Muscle of leg (tissue), 16 donors: ENCODE measurements at places on chromosomes 1 and 21. TPM values are rescaled to one million over a fixed set of nuclear protein-coding genes. Genes with fewer than 3 reads are reported as not detected.
A peak's percentile ranks its signal among the peaks of the same experiment; 100 is the strongest.

The KCNJ15 gene
- 0.24 TPM for polyA plus RNA-seq

DNA sequence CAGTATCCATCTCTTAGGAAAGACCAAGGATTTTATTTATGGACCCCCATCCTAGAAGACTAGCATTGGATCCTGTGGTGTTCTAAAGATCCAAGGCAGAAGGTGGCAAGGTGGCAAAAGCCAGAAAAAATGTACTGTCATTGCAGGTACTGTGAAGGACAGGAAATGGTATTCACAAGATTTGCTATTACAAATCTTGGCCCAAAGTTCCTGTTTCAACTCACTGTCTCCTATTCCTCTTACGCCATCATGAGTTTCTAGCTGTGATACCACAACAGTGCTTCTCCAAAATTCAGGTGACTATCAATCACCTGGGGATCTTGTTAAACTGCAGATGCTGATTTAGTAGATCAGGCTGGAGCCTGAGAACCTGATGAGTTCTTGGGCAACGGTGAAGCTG is 21.4 kb downstream of the ACP6 start:
- H3K4me3 ChIP-seq = no peak overlapping the region
- no peak overlapping the region for H3K27ac ChIP-seq
- no peaks in the 10 kb centered on the region for H3K4me1 ChIP-seq
- no peak for DNase-seq

- no peak overlapping the region for H3K27ac ChIP-seq
- H3K27me3 ChIP-seq = no peaks in the 10 kb centered on the region
- H3K36me3 ChIP-seq = peaks cover 4% of the 10 kb centered on the region
- no peak for DNase-seq
Measured at GRCh38 chr1:245085508-245086095, 69.2 kb upstream of the KIF26B start.

The JAM2 gene
- 50.7 TPM for polyA plus RNA-seq

The RPRD2 gene
- 24.7 TPM for polyA plus RNA-seq

DNA sequence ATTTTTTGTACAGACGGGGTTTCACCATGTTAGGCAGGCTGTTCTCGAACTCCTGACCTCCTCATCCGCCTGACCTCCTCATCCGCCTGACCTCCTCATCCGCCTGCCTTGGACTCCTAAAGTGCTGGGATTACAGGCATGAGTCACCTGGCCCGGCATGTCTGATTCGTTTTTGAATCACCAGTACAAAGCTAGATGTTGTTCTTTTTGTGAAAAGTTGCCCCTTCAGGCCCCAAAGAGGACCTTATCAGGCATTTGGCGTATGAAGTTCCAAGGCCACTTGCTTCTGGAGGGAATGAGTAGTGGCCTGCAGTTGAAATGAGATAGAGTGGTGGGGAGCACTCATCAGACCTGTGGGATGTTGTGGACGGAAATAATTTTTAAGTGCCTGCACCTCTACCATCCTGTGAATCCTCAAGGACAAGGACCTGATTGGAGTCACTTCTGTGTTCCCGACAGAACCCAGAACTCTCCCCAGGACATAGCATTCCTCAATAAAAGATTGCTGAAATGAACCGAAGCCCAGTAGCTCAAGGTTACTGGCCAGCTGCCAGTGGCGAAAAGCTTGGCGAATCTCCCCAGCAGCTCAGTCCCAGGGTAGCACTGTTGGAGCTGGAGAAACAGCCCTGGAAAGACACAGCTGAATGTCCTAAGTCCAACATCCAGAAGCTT is 50.1 kb downstream of the NDUFS5 start:
- H3K27ac ChIP-seq = no peak overlapping the region
- H3K36me3 ChIP-seq = no peaks in the 10 kb centered on the region
- H3K4me3 ChIP-seq = no peak overlapping the region
- peaks cover 13% of the 10 kb centered on the region for H3K4me1 ChIP-seq

- H3K27ac ChIP-seq = no peak overlapping the region
- peaks cover 90% of the 10 kb centered on the region for H3K27me3 ChIP-seq
- no peak for DNase-seq
- H3K4me1 ChIP-seq = peaks cover 12% of the 10 kb centered on the region
- H3K36me3 ChIP-seq = no peaks in the 10 kb centered on the region
- H3K4me3 ChIP-seq = no peak overlapping the region
Measured at GRCh38 chr1:1173061-1173792, 453 bp upstream of the TTLL10 start.

The ADGRB2 gene
- 21.2 TPM for polyA plus RNA-seq

DNA sequence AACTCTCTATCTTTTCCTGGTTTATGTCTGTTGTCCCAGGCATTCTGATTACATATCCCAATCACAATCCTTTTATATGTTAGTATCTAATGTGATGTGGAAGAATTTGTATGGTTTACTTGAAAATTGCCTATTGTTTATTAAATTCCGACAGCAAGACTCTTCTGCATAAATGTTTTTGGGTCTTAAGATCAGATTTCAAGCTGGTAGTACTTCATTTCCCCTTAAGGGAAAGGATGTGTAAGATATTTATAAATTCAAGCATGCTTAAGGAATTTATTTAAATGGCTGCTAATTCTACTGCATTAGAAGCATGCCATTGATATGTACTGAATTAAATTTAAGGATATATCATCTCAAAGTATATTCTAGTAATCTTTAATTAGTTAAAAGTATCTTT is 20.4 kb upstream of the GPR88 start:
- no peak for DNase-seq
- no peaks in the 10 kb centered on the region for H3K36me3 ChIP-seq
- no peak overlapping the region for H3K4me3 ChIP-seq
- H3K27ac ChIP-seq = no peak overlapping the region
- H3K27me3 ChIP-seq = no peaks in the 10 kb centered on the region
- no peaks in the 10 kb centered on the region for H3K4me1 ChIP-seq

- peak; percentile 13 for DNase-seq
- H3K4me1 ChIP-seq = peaks cover 54% of the 10 kb centered on the region
- H3K4me3 ChIP-seq = peak overlapping the region; percentile 73
- peaks cover 53% of the 10 kb centered on the region for H3K27me3 ChIP-seq
- H3K36me3 ChIP-seq = no peaks in the 10 kb centered on the region
- H3K27ac ChIP-seq = no peak overlapping the region
Measured at GRCh38 chr1:39900662-39901463, 854 bp downstream of the MYCL start.

The KRTAP20-3 gene
- not detected for polyA plus RNA-seq

The BARHL2 gene
- polyA plus RNA-seq = not detected
